ENCODE measurements at places on chromosomes 7 and 10.

DNA sequence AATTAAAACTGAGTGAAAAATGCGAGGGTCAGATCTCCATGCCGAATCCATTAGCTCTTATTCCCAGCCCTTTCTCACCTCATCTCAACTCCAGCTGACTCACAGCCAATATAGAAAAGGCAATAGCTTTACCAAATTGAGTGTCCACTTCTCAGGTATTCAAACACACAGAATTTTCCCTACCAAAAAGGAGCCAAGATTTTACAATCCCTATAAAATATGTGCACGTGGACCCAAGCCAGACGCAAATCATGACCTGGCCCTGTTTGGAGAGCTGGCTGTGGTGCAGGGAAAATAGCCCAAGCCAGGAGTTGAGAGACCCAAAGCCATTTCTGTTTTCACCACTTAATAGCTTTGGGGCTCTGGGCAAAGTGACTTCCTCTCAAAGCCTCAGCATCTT is 379.7 kb upstream of the AUTS2 start:
- no peak for DNase-seq

DNA sequence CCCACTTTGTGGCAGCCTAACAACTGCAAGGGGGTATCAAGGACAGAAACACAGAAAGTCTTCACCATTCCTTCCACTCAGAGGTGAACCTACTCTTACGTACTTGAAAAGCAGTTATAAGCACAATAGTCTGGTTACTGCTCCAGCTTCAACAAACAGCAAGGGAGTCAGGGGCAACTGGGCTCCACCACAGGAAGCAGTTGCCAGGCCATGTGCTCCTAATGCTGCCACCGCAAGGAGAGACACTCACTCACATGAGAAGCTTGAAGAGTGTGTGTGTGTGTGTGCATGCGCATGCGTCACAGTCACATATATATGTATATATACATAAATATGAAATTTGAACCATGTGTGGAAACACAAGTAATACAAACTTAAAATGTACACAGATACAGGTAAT is 65.5 kb downstream of the GRB10 start:
- no peak for DNase-seq

DNA sequence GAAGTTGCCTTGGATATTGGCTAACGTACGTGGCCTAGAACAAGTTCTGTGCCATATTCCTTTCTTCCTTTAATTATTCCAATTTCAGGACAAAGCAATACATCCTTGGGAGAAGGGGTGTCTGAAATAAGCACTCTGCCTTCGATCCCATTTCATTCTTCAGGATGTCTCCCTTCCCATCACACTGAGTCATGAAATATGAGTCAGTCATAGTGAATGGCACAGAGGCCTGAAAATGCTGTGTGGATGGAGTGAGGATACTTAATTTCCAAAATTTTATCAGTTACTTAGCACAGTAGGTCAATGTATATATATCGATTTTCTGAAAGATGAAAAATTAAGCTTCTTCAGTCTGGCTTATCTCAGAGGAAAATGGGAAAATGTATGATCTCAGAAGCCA is 19.5 kb downstream of the EVX1 start:
- DNase-seq = no peak

- no peak for DNase-seq
Measured at GRCh38 chr10:1132584-1132983, 76.4 kb downstream of the WDR37 start.

- no peak for DNase-seq
Measured at GRCh38 chr10:73404690-73405089, 9.2 kb downstream of the ANXA7 start.

DNA sequence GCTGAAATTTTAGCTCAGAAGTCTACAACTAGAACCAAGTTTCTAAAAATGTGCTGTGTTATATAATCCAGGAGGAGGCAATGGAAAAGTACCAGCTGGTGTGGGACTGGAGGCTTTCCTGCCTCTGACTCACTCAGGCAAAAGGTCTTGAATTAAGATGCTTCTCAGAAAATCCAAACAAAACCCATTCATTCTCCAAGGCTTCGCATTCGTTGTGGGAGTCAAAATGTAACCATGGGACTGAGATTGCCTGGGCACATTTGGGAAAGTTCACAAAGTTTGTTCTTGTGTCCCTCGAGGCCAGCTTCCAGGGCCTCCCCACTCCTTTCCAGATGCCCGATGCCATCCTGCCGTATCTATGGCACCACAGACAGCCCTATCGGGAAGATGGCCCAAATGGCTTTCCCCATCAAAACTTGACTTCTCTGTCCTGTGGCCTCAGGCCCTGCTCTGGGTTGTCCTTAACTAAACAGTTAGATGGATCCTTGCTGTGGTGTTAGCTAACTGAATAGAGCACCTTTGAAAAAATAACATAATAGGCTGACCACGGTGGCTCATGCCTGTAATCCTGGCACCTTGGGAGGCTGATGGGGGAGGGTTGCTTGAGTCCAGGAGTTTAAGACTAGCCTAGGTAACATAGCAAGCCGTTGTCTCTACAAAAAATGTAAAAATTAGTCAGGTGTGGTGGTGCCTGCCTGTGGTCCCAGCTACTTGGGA is 180.5 kb downstream of the PFKFB3 start:
- DNase-seq = no peak

GRCh38 chr10:118282670-118283069 is 59.5 kb downstream of the FAM204A start:
- no peak for DNase-seq
